Umbilical cord (tissue), 2 donors: ENCODE measurements at places on chromosomes 13 and 19. TPM values are rescaled to one million over a fixed set of nuclear protein-coding genes. Genes with fewer than 3 reads are reported as not detected.
A peak's percentile ranks its signal among the peaks of the same experiment; 100 is the strongest.

DNA sequence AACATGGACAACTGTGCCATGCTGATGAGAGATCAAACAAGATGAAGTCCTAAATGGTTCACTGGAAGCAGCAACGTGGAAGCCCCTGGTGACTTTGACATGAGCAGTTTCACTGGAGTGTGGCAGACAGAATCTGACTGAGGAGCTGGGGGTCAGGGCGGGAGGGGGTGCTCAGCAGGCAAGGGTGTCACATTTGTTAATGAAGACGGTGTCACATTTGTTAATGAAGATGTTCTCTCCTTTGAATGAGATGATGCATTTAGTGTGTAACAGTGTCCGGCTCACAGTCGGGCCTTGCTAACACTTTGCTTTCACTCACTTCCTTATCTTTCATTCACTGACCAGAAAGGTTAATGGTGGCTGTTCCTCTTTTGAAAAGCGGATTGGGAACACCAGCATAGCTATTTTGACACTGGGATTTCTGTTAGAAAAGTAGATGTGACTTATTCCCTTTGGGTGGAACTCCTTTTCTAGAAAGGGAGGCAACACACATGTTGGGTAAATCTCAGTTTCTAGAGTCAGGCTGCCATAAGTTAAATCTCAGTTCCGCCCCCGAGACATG is 693.7 kb downstream of the UQCRFS1 start:
- DNase-seq = no peak

DNA sequence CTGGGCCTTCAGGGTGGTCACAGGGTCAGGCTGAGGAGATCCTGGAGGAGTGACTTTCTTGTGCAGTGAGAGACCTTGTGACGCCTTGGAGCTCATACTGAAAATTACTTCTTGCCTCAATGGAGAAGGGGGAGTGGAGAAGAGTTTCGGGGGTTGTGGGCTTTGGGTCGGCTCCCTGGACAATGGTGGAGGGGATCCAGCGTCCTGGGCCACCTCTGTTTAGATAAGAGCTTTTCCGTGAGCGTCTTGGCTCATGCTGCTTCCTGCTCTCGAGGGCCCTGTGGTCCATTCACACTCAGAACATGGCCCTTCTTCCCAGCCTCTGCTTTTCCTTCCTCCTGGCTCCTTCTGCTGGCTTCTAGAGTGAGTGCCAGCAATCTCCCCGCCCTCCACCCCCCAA is 81.9 kb downstream of the FLT1 start:
- no peak for DNase-seq

- DNase-seq = no peak
Observed at GRCh38 chr13:106433066-106433465, 102.4 kb downstream of the EFNB2 start.

GRCh38 chr13:28048768-28049167 is 51.6 kb downstream of the FLT3 start:
- no peak for DNase-seq

GRCh38 chr19:57850553-57851017 is 926 bp downstream of the ZNF587 start:
- peak; percentile 25 for DNase-seq

The C1QTNF9B gene
- total RNA-seq = 3.6 TPM

The MISP gene
- total RNA-seq = 5.8 TPM

The MYH14 gene
- 17.1 TPM for total RNA-seq
